ENCODE measurements at places on chromosomes 5 and 9. TPM values are rescaled to one million over a fixed set of nuclear protein-coding genes. Genes with fewer than 3 reads are reported as not detected.
A peak's percentile ranks its signal among the peaks of the same experiment; 100 is the strongest.

SHOC1 gene
- total RNA-seq, result not detected

GRCh38 chr5:175343308-175343707, 100.7 kb downstream of the DRD1 start:
- no peak for DNase-seq

DNA sequence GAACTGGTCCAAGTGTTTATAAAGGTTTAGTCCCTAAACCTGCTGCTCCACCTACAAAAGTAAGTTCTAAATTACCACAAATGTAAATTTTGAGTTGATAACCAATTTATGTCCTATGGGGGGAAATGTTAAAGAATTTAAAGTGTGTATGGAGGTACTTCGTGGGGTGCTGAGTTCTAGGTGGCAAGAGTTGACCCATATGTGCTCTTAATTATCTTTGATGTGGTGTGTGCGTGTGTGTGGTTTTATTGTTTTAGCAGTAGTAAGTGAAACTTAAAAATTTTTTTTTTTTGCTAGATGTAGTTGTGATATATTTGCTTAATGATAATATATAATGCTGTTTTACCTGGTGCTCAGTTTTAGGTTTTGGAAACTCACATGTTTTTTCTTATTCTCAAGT, 72.6 kb downstream of the GPBP1 start:
- no peak for DNase-seq

PCDHB13 gene
- total RNA-seq, result 1.5 TPM

GRCh38 chr9:86846656-86847055, 100.7 kb downstream of the GAS1 start:
- no peak for DNase-seq

REEP2 gene
- total RNA-seq, result 49.0 TPM

- DNase-seq, result no peak
Observed at GRCh38 chr9:17795744-17796143, 216.9 kb downstream of the SH3GL2 start.

DNA sequence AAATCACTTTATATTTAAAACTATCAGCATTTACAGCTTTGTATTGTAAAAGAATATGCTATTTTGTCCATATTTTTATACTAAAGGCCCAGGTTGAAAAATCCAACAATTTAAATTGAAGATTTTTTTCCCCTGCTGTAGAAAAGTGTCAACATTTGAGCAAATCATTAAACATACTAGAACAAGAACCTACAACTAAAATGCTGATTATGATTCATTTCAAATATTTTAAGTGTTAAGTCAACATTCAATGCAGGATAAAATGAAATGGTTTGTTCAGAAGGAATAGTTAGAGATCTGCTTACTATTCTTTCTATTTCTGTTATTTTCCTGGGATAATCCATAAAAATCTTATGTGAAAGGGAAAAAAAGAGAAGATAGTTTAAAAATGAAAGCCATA, 866.5 kb upstream of the DMAC1 start:
- no peak for DNase-seq

MEIKIN gene
- total RNA-seq, result not detected

FGD3 gene
- 1.8 TPM for total RNA-seq

SLC6A18 gene
- total RNA-seq, result not detected

STOML2 gene
- 192 TPM for total RNA-seq

- no peak for DNase-seq
Observed at GRCh38 chr5:32645246-32645645, 59.9 kb downstream of the SUB1 start.

MAMDC4 gene
- total RNA-seq, result 9.2 TPM

DNA sequence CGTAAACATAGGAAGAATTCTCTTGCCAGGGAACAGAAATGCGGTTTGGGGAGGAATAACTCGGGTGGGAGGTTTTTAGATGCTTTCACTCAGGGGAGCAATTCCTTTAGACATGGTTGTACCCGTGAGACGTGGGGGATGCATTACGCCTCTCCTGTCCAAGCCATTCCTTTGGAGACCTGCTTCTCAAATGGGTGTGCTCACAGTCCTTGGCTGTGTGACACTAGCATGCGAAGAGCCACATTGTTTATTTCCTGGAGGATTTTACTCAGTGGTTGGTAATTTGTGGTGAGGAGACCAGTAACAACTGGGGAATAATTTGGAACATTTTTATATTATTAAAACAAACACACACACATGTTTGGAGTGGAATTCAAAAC, 18.5 kb downstream of the COL15A1 start:
- DNase-seq, result no peak

GRCh38 chr9:37283730-37284325, 138.7 kb upstream of the GRHPR start:
- DNase-seq, result no peak

GRCh38 chr9:75033791-75034473, 5.8 kb upstream of the CARNMT1 start:
- no peak for DNase-seq

DNA sequence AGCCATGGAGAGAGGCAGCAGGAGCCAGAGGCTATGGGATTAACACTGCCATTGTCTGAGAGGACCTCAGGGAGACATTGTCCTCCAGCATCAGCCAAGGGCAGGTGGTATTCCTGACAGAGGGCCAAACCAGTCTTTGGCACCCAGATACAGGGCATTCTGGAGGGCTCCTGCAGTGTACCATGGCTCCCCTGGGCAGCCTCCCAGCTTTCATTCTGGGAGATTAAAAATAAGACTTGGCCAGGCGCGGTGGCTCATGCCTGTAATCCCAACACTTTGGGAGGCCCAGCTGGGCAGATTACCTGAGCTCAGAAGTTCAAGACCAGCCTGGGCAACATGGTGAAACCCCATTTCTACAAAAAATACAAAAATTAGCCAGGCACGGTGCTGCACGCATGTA, 4.2 kb downstream of the MTAP start:
- DNase-seq, result no peak

- no peak for DNase-seq
Observed at GRCh38 chr5:87298692-87299362, 31.1 kb downstream of the RASA1 start.

DNA sequence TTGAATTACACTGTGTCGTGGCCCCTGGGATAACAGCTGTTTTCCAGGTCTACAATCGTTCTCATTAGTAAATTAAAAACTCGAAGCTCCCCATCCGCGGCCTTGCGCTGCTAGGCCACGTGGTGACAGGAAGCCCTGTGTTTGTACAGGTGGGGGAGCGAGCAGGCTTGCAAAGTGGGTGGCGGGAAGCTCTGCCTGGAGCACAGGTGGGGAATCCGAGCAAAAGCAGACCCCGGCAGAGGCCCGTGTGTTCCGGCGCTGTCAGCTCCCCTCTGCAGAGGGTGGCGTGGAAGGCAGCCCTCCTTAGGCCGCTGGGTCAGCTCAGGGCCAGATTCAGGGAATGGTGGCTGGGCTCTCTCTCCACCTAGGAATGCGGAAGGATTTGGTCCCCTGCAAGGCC, 59.5 kb upstream of the ERCC6L2 start:
- DNase-seq, result no peak

GDF9 gene
- total RNA-seq, result 0.24 TPM

DNA sequence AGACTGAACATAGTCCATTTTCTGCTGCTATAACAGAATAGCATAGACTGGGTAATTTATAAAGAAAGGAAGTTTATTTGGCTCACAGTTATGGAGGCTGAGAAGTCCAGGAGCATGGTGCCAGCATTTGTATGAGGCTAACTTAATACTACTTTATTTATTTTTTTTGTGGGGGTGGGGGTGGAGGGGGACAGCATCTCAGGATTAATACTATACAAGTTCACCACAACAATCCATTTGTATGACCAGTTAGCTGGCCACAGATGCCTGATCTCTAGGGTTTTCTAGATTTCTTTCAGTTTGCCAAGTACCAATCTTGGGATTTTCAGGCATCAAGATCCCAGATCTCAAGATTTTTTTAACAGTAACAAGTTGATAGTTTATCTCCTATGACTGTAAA, 20.3 kb downstream of the ANGPTL2 start:
- no peak for DNase-seq

DNA sequence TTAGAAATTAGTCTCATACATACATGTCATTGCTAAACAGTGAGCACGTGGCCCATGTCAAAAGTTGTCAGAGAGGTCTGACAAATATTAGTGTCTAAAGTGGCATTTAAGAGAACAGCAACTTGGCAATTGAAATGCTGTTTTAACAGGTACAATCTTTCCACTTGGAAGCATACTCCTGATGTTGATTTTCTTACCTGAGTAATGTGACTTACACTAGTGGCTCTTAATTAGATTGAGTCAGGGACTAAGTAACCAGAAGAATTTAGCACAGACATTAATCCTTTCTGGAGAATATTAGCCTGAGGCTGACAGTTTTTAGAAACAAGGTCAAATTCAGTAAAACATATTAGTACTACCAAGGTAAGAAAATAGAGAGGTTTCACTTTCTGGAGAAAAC, 357.0 kb upstream of the ZNF608 start:
- DNase-seq, result no peak

- no peak for DNase-seq
Observed at GRCh38 chr9:90099262-90099963, 494.6 kb downstream of the GADD45G start.

MCTP1 gene
- 3.0 TPM for total RNA-seq

DNA sequence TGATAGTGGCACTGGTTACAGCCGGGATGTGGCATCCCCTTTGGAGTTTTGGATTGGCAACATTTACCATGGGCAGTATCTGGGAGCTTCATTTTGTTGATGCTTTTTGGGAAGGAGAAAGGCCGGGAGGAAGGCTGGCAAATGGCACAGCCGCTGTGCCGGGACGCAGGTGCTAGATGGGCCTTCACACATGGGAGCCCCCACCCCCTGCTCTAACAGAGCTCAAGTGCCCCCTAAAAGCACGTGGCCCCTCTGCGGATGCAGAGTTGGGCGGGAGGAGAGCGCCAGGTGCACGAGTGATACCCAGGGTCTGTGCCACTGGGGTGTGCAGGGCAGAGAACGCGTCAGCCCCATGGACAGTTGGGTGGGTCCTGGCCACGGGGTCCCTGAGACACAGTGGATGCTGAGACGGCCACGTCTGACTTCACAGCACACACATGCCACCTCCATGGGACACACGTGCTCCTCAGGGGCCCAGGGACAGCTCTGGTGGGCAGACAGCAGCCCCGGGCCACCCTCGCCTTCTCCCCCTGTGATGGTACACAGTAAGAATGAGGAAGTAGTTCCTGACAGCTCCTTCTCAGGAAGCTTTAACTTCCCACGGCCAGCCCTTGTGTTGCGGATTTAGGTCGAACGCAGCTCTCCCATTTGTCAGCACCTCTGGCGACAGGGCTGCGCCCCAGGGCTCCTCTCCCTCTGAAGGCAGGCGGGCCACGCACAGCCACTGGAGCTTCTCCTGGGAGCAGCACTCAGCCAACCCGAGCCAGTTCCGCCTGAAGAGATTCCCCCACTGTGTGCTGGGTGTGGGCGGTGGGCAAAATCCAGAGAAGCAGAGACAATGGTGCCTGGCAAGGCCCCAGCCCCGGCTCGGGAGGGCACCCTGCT, 10.8 kb downstream of the SLC9A3 start:
- no peak for DNase-seq

- DNase-seq, result no peak
Observed at GRCh38 chr9:126395439-126396212, 69.0 kb downstream of the MVB12B start.

DNA sequence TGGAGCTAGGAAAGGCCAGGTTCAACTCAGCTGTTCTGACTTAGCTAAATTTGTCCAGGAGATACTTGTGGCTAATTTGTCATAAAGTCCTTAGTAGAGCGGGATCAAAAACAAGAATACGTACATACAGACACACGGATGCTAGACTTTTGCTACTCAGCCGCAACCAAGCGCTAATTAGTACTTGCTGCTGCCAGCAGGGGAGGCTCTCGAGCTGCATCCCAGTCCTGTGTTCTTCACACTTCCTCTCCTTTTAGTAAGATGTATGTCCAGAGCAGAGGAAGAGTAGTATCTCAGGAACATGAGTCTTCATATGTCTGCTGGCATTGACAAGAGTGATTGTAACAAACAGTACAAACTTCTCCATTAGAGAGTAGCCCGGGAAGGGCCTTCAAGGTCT, 58.3 kb downstream of the CYFIP2 start:
- peak; percentile 49 for DNase-seq

DNA sequence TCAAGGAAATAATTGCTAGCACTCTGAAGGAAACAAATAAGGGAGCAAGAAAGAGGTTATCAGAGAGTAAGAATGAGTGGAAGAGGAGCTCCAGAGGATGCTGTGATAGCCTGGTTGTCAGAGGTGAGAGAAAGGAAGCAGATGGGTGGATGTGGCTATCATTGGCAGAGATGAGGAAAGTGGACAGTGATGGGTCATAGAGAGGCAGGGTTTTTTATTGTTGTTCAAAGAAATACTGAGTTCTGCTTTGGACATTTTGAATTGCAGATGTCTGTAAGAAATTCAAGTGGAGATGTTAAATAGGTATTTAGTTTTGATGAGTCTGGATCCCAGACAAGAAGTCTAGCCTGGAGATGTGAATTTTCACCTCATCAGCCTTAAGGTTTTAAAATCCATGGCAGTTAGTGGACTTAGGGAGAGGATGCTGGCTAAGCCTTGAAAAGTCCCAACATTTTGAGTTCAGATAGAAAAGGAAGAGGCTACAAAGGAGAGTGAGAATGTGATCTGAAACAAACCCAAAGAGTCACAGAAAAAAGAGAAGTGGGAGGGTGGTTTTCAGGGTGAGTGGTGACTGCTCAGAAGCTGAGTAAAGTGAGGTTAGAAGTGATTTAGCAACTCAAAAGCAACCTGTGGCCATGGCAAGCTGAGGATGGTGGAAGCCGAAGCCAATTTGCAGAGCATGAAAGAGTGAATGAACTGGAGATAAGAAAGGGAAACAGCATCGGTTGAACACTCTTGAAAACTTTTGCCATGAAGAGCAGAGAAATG, 50.4 kb downstream of the PPIC start:
- no peak for DNase-seq

SLC22A5 gene
- 3.4 TPM for total RNA-seq

- peak; percentile 92 for DNase-seq
Observed at GRCh38 chr5:170632985-170633234, 129.1 kb downstream of the KCNIP1 start.

DNA sequence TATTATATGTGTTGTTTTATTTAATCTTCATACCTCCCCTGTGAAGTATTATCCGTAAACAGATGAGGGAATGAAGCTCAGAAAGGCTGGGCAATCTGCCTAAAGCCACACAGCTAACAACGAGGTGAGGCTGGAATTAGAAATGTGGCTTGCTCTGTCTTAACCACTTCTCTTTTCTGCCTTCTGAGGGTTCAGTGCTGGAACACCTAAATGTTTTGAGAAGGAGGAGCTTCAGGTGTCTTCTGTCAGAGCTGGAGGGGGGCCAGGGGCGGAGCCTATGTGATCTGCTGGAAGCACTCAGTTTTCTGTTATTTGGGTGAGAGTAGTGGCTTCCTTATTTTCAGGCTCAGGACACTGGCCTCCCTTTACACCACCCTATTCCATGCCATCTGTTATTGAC, 35.0 kb upstream of the ARAP3 start:
- DNase-seq, result no peak

- no peak for DNase-seq
Observed at GRCh38 chr9:81390792-81391456, 298.4 kb downstream of the TLE1 start.

WDR38 gene
- not detected for total RNA-seq

ZFP37 gene
- 4.8 TPM for total RNA-seq

NUTM2G gene
- total RNA-seq, result 0.57 TPM

- DNase-seq, result no peak
Observed at GRCh38 chr9:116594547-116594946, 92.6 kb upstream of the TRIM32 start.

- DNase-seq, result no peak
Observed at GRCh38 chr5:142946547-142947426, 176.6 kb downstream of the ARHGAP26 start.

TICAM2 gene
- total RNA-seq, result 0.33 TPM

GPRIN1 gene
- 10.8 TPM for total RNA-seq

KCNIP1 gene
- 0.24 TPM for total RNA-seq

GRCh38 chr5:80503641-80504040, 15.7 kb downstream of the FAM151B start:
- no peak for DNase-seq

GRCh38 chr9:132582276-132582785, at the start of gene BARHL1:
Gene BARHL1, plus strand, starts transcription at chr9:132582606. Its CDS starts 192 bp downstream, at chr9:132582798.
- no peak for DNase-seq
